RPMI7951 (cell line): ENCODE measurements at places on chromosomes 11 and 22. TPM values are rescaled to one million over a fixed set of nuclear protein-coding genes. Genes with fewer than 3 reads are reported as not detected.
A peak's percentile ranks its signal among the peaks of the same experiment; 100 is the strongest.

COMT gene
- 125 and 152 TPM in 2 replicates for total RNA-seq

LRRC55 gene
- total RNA-seq: not detected in 2 replicates

SLC6A5 gene
- total RNA-seq: not detected in 2 replicates

OR2D2 gene
- 0.36 TPM in 1 of 2 replicates, not detected in the other for total RNA-seq

MAPK8IP2 gene
- total RNA-seq: under 0.01 and 0.39 TPM in 2 replicates

MS4A15 gene
- total RNA-seq: not detected in 2 replicates

MRPL11 gene
- 67.6 and 74.4 TPM in 2 replicates for total RNA-seq

SYNGR1 gene
- total RNA-seq: 7.0 and 14.8 TPM in 2 replicates

FAT3 gene
- total RNA-seq: 0.88 and 1.3 TPM in 2 replicates

MYO7A gene
- total RNA-seq: 0.29 and 0.36 TPM in 2 replicates

DNA sequence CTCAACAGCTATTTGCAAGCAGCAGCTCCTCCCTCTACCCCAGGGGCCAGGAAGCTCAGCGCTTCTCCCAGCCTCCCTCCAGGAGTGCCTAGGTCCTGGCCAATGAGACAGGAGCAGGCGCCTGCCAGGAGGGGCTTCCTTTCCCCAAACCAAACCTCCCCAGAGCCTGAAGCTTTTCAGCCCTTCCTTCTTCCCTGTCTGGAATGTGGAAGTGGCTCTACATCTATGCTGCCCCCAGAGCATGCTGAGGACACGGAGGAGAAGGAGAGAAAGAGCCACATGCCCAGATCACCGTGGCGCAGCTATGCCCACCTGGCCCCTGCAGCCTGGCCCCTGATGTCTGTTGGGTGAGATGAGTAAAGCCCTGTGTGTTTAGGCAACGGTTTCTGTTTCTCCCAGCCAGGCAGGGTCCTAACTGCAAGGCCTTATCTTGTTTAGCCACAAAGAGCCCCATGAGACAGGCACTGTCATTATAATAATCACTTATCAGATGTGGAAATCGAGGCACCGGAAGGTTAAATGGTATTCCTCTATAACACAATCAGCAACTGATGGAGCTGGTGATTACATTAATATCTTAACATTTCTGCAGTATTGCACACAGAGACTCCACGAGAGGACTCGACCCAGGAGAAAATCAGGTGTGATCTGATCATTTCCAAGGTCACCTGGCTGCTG is 315.8 kb downstream of the CTTN start:
- no peak for DNase-seq

DNA sequence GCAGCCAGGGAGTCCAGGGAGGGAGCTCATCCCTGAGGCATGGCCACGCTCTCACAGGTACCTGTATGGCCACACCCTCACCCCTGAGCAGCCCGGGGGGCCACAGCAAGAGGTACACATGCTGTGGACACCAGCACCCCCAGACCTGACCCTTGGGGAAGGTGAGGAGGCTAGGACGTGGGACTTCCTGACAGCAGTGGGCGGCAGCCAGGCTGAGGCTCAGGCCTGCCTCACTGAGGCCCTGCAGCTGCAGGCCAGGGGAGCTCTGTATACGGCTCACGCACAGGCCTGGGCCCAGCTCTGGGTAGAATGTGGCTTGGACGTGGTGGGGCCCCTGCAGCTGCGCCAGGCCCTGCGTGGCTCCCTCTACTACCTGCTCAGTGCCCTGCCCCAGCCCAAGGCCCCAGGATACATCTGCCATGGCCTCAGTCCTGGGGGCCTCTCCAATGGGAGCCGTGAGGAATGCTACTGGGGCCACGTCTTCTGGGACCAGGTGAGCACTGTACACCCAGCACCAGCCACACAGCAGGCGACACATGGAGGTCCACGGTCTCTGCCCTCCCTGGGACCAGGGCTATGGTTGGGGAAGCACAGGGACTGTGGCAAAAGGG is 1.8 kb downstream of the PGGHG start:
- DNase-seq: no peak

DNA sequence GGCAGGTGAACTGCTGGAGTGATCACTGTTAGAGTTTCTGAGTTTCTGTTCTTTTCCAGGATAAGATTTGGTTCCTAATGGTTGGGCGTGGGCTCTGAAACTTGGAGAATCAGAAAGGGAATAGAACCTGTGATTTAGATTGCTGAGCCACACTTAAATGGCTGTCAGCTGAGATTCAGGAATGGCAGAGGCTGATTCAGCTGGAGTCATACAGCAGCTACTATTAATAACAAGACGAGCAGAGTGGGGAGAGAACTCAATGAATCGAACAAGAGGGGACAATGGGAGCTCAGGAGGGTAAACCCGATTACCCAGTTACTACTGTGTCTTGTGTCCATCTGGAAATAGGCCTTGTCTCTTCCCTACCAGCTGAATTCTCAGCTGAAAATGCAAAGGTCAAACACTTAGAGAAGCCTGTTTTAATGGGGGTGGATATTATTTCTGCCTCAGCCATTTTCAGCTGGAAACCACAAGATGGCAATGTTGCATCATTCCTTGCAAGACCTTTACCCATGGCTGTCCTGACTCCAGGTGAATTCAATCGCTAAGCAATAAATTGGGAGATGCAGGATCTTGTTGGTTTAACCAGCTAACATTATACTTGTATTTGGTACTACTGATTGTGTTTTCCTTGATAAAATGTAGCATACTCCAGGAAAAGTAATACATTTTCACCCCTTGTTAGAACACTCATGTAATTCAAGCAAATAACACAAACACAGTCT is 104.5 kb upstream of the RAG2 start:
- DNase-seq: peak; percentile 45

- no peak for DNase-seq
These were observed 4.1 kb upstream of the KCNJ1 start for GRCh38 chr11:128871168-128871610.

DNA sequence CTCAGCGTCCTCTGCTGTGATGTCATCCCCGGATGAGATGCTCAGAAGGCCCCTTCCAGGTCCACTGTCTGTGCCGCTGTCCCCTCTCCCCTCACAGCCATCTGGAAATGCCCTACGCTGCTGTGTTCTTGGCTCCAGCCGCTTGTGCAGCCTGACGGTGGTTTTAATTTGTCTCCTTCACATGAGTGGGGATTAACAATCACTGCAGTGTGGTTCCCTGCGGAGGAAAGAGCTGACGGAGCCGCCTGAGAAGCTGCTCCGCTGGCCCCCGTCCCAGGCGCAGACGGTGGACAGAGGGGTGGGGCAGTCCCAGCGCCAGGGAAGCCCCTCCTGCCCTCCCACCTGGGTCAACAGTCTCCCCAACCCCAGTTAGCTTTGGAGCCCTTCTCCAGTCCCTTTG is 67.5 kb upstream of the PHF21B start:
- no peak for DNase-seq

DNA sequence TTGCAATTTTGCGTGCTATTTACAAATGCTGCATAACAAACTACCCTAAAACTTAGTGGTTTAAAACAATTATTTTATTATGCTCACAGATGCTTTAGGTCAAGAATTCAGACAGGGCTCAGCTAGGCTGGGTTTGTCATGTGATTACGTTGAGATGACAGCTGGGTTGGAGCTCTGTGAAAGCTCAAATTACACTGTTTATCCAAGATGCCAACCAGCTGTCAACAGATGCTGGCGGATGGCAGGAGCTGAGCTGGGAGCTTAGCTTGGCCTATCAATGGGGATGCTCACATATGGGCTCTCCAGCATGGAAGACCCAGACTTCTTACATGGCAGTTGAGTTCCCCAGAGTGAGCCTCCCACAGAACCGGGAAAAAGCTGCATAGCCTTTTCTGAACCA is 62.7 kb downstream of the STK33 start:
- DNase-seq: peak; percentile 29

GRCh38 chr11:84526250-84526649 is 1100.9 kb downstream of the DLG2 start:
- DNase-seq: no peak

DNA sequence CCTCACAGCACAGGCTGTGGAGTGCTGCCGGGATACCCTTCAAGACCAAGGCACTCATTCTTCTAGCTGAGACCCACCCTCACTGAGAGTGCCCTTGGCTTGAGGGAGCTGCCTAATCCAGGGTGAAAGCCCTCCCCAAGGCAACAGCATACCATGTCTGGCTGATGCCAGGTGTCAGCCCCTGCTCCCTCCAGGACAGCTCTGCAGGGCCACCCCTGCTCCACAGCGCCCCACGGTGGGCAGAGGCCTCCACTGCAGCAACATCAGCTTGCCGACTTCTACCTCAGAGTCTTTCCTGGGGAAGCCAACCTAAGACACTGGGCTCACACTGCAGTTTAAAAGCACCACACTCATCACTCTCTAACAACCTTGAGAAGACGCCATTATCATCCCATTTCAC is 29.0 kb downstream of the TTLL1 start:
- no peak for DNase-seq

DNA sequence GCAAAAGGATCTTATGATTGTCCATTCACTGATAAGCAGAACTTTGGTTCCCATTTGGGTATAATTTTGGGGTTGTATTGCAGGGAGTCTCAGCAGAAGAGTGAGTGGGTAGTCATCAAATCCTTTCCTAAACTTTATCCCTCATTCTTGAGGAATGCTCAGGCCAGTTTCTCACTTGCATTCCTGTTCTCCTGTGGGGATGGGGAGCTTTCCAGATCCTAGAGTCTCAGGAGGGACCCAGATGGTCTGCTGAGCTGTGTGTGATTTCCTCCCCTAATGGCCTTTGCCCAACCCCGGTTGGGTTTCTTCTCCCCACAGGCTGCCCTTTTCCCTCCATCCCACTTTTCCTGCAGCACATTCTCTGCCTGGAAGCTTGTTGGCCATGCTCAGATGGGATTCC is 79.9 kb downstream of the MIAT start:
- DNase-seq: no peak

DNA sequence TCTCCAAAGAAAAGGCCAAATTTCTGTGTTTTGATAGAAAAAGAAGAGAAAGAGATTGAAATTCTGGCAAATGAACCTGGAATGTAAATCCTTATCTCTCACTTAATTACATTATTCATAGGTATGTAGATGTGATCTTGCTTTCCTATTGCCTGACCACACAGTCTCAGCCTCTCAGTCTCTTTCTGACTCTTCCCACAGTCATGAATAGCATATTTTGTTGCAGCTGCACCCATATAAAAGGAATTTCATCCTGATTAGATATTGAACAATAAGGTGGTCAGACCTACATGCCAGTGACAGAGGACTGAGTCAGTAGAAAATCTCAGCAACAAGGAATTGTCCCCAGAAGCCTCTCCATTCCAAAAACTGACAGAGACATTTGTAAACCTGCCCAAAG is 62.9 kb upstream of the LRRC4C start:
- DNase-seq: no peak

DNA sequence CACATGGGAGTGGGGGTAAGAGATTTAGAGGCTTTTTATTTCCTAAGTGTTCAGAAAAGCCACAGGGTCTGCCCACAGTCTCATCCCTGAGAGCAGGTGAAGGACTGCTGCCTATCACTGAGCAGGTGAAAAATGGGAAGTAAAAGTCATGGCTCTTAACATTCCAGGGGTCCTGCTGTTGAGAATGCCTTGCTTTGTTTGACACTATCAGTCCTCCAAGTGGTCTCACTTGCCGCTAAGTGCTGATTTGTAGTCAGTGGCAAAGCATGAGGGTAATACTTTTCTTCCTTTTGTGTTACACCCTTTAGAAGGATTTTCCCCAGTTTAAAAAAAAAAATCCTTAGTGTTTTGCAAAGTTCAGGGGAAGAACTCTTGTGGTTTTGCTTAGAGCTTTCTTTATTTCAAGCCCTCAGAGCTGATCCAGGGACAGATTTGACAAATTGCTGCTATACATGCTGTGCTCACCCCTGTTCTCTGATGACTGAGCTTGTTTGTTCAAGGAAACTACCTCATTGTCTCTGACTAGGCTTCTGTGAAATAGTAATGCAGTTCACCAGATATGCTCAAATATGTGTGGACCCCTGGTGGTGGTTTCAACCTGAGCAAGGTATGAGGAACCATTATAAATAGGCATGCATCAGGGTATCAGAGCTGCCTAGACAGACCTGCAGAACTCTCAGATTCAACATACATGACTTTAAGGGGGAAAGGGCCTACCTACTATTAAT is 141.0 kb downstream of the ARHGAP42 start:
- peak; percentile 44 for DNase-seq

GRCh38 chr22:45105281-45105702 is 58.4 kb upstream of the NUP50 start:
- peak; percentile 70 for DNase-seq

GRCh38 chr11:75195167-75195962 is 44.5 kb downstream of the SLCO2B1 start:
- no peak for DNase-seq

DNA sequence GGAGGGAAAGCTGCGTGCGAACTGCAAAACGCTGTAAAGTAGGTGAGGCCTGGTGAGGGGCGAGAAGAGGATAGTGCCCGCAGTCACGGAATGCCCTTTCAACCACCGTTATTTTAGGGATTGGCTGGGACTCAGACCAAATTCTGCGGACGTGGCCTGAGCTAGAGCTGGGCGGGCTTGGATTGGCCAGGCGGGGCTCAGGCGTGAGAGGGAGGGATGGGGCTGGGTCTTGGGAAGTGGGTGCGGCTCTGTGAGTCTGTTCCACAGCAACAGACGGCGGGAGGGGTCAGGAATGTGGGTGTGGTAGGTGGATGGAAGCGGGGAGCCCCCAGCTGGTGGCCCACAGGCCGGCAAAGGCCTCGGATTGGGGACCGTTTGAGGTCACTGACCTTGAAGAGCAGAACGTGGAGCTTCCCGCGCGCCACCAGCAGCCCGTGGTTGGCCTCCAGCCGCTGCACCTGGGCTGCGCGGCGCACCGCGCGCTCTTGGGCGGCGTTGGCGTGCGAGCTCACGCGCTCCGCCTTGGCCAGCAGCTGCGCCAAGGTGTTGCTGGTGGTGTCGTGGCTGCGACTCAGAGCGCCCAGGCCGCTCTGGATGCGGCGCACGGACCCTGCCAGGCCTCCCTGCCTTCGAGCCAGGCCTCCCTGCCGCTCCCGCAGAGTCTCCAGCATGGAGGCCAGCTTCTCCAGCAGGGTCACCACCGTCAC is 444 bp downstream of the CAVIN3 start:
- peak; percentile 97 for DNase-seq

DNA sequence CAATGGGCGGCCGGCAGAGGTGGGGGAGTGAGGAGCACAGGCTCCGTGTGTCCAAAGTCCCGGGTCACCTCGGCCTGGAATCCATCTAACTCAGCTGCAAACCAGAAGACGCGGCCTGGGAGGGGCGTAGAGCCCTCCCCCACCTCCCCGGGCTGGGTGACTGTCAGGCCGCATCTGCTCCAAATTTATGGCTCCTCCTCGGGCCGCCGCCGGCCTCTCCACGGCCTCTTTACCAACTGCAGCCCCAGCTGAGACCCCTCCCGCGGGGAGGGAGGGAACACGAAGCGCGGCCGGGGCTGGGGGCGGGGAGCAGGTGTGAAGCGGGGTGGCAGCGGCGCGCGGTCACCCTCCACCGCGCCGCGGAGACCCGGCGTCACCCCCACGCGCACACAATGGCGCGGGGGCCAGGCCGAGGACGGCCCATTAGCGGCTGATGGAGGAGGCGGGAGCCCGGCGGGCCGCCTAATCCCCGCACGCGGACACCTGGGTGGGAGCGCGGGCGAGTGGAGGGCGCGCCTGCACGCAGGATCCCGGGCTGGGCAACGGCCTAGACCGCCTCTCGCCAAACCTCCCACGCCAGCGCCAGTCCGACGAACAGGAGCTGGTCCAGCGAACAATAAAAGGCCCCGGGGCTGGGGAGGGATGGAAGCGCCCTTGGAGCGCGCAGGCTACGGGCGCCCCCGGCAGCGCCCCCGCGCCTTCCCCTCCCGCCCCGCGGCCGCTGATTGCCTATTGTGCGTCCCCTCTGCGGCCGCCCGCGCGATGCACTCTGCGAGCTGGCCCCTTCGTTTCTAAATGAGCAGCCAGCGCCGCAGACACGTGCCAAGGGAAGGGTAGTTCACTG is 25.9 kb upstream of the ROBO3 start:
- DNase-seq: no peak
